ENCODE measurements at places on chromosomes 1 and 21. TPM values are rescaled to one million over a fixed set of nuclear protein-coding genes. Genes with fewer than 3 reads are reported as not detected.

CFAP45 gene
- 2.3 TPM for total RNA-seq

ZNF362 gene
- total RNA-seq = 21.3 TPM

DNA sequence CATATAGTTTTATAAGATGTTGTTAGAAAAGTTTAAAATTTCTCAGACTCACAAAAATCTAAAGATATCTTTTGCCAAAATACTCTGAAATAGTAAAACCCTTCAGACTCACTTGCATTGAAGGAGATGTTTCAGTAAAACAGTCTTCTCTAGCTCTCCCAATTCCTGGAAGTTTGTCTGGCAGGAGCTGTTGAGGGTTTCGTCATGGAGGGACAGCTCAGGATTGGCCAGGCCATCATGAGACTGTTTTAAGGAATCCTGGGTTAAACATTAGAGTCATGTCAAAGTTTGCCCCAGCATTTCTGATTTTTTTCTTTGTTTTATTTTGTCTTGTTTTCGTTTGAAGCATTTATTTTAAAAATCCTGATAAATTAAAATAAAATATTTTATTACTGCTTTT is 293.8 kb upstream of the PBX1 start:
- no peak overlapping the region for H3K4me3 ChIP-seq
- DNase-seq = no peak
- H3K36me3 ChIP-seq = no peaks in the 10 kb centered on the region
- no peaks in the 10 kb centered on the region for H3K4me1 ChIP-seq

CAMK2N1 gene
- total RNA-seq = 2.2 TPM
